Glutamatergic neuron (in vitro differentiated cells): ENCODE measurements at places on chromosomes 12 and 14. TPM values are rescaled to one million over a fixed set of nuclear protein-coding genes. Genes with fewer than 3 reads are reported as not detected.
A peak's percentile ranks its signal among the peaks of the same experiment; 100 is the strongest.

PLEKHH1 gene
- total RNA-seq, result 32.4 TPM

SMCO2 gene
- not detected for total RNA-seq

GRCh38 chr12:131761638-131762037 is 50.7 kb downstream of the SFSWAP start:
- DNase-seq, result no peak
- H3K4me3 ChIP-seq, result no peak overlapping the region
- no peaks in the 10 kb centered on the region for H3K27me3 ChIP-seq
- H3K27ac ChIP-seq, result no peak overlapping the region

- H3K4me1 ChIP-seq, result peaks cover 2% of the 10 kb centered on the region
- no peaks in the 10 kb centered on the region for H3K27me3 ChIP-seq
- no peak overlapping the region for H3K4me3 ChIP-seq
Observed at GRCh38 chr14:81743605-81744004, 210.0 kb upstream of the SEL1L start.

GRCh38 chr12:8636581-8636980 is 23.9 kb upstream of the AICDA start:
- no peaks in the 10 kb centered on the region for H3K27me3 ChIP-seq
- H3K4me1 ChIP-seq, result peaks cover 22% of the 10 kb centered on the region
- no peak overlapping the region for H3K27ac ChIP-seq
- no peaks in the 10 kb centered on the region for H3K36me3 ChIP-seq
- H3K4me3 ChIP-seq, result no peak overlapping the region
- DNase-seq, result no peak

DNA sequence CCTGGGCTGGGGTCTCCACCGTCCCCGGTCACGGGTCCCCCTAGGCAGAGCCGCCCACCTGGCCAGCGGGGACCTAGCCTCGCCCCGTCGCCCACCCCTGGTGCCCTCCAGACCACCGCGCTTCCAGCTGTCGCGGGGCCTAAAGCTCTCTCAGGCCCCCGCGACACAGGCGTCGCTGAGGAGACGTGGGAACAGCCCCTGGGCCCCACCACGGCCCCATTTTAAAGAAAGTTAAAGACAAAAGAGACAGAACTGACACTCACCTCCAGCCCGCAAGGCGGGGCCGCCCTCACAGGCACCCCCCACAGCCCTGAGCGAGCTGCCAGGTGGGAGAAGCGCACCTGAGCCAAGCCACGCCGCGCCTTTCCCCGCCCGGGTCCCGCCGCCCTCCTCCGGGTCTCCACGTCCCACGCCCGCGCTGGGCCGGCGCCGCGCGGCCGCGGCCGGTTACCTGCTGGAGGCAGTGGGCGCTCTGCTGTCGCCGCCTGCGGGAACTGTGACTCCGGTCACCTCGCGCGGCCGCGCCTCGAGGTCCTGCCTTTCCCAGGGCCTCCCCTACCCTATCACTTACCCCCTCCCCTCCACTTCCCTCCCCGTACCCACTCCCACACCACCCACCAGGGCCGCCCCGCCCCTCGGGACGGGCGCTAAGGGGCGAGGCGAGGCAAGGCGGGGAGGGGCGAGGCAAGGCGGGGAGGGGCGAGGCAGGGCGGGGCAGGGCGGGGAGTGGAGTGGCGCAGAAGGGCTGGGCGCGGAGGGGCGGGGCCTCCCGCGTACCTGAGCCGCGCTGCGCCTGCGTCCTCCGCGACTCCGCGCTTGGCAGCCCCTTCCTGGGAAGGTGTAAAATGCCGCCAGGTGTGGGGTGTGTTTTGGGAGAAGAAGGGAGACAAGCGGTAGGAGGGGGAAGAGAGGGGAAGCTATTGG is 31.2 kb downstream of the TC2N start:
- peak overlapping the region; percentile 74 for H3K4me3 ChIP-seq
- H3K36me3 ChIP-seq, result no peaks in the 10 kb centered on the region
- peak; percentile 67 for DNase-seq
- no peaks in the 10 kb centered on the region for H3K4me1 ChIP-seq
- H3K27ac ChIP-seq, result no peak overlapping the region

DNA sequence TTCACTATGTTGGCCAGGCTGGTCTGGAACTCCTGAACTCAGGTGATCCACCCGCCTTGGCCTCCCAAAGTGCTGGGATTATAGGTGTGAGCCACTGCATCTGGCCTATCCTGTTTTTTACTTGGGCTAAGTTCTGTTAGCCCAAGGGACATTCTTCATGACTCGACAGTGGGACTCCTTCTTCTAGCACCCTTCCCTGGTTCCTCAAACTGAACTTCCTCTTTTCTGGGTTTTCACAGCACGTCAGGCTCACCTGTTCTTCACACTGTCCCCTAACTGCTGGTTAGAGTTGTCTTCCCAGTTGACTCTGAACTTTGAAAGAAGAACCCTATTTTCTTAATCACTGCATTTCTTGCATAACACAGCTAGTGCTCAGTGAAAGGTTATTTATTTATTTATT is 22.5 kb downstream of the CABP1 start:
- no peak overlapping the region for H3K4me3 ChIP-seq
- no peaks in the 10 kb centered on the region for H3K36me3 ChIP-seq
- no peak overlapping the region for H3K27ac ChIP-seq
- no peak for DNase-seq

DNA sequence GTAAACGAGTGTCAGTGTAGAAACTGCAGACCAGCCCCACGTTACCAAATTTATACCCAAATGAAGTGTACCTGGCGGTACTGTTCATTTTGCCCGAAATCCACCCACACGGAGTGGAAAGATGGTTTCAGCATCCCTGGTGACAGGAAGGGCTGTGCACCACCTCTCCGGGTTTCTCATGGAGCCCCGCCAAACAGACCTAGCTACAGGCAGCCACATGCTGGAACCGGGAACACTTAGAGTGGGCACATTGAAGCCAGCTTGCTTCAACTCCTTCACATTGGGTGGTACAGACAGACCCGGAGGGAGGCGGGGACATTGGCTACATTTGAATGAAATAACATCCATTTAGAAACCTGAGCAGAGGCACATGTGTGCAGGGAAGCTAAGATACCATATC is 84.4 kb downstream of the PPP2R5C start:
- H3K27ac ChIP-seq, result no peak overlapping the region
- peaks cover 2% of the 10 kb centered on the region for H3K27me3 ChIP-seq
- H3K36me3 ChIP-seq, result no peaks in the 10 kb centered on the region
- DNase-seq, result no peak
- H3K4me1 ChIP-seq, result peaks cover 41% of the 10 kb centered on the region

DNA sequence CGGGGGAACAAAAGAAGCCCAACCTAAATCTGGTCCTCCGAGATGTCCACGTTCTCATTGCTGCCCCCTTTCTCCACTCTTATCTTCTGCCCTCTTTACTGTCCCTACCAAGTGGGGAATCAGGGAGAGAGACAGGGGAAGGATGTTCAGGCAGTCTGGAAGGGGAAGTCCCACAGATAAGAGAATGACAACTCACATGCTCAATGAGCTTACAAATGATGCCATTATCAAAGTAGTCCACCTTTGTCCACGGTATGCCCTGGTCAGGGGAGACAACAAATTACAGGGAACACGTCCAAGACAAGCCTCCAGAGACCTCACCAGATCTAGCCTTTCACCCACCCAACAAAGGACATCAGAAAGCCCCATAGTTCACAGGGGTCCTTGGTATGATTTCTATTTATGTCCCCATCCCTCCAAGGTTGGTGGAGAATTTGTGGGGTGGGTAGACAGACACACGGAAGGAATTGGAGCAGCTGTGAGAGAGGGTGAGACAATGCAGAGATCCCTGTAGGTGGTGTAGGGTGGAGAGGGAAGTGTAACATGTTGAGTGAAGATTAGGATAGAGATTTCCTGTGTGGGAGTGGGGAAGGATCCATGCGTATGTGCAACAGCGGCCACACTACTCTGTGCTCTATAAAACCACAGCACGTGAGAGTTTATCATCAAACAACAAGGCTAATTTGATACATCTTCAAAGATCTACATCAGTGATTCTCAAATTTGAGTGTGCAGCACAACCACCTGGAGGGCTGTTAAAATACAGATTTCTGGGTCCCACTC is 10.7 kb downstream of the MYO1A start:
- no peak overlapping the region for H3K27ac ChIP-seq
- H3K27me3 ChIP-seq, result no peaks in the 10 kb centered on the region
- H3K36me3 ChIP-seq, result no peaks in the 10 kb centered on the region
- DNase-seq, result no peak
- no peaks in the 10 kb centered on the region for H3K4me1 ChIP-seq

- peaks cover 3% of the 10 kb centered on the region for H3K36me3 ChIP-seq
- no peak overlapping the region for H3K4me3 ChIP-seq
- no peak overlapping the region for H3K27ac ChIP-seq
- H3K4me1 ChIP-seq, result peaks cover 2% of the 10 kb centered on the region
- peaks cover 2% of the 10 kb centered on the region for H3K27me3 ChIP-seq
Observed at GRCh38 chr14:104638927-104639450, 34.4 kb upstream of the TMEM179 start.
